ENCODE measurements at places on chromosomes 1 and 21.

DNA sequence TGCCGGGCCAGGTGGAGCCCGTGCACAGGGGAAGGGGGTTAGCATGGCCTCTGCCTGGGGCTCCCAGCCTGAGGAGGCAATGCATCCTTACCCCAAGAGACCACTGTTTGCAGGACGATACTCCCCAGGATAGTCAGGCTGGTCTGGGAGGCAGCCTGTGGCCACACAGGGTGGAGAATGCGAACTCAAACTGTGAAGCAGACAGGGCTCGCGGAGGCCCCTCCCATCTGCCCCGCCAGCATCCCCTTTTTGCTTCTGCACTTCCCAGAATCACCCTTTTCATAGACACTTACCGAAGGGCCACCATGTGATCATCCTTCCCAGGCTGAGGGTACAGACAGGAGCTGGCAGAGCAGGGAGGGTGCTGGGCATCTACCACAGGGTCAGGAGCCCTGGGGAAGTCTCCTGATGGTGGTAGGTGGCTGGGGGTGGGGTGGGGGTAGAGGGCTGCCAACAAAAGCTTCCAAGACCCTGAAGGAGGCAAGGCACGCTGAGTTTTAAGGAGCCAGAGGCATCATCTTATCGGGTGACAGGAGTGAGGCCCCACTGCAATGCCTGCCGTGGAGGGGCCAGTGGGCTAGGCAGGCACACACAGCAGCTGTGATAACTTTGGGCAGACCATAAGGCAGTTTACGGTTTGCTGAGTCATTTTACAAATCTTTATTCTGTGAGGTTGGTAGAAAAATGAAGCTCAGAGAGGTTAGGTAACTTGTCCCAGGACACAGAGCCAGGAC, 31.3 kb upstream of the BTG2 start:
- DNase-seq, result no peak

DNA sequence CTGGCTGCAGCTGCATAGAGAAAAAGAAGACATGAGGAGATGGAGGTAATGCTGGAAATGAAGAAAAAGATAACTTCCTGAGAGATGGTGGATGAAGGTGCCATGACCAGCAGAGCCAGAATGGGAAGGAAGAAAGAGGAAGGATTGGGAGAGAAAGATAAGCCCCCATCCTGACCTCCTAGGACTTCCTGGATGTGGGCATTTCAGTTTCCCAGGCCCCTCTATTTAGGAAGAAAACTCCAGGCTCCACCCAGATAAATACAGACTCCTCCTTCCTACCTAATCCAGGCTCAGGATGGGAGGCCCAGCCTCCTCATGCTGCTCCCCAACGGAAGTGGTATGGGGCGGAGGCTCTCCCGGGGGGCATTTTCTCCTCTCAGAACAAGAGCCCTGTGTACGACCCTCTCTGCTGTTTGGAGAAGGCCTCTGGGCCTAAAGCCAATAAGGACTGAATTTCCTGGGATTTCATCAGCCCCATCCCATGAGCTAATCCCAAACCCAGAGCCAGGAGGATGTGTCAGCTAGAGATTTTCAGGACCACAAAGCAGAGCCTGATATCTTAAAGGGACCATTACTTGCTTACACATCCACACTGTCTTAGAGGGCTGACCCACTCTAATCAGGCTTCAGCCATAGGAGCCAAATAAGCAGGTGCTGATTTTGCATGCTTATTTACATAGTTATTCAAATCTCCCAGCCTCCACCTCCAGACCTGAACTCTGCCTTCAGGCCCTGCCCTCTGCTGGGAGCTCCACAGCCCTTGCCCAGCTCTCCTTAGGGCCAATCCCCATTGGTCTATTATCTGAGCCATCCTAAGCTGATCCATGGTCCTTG, 5.1 kb upstream of the ARHGEF2 start:
- no peak for DNase-seq

GRCh38 chr1:97063532-97063931, 341.9 kb downstream of the PTBP2 start:
- DNase-seq, result no peak

DNA sequence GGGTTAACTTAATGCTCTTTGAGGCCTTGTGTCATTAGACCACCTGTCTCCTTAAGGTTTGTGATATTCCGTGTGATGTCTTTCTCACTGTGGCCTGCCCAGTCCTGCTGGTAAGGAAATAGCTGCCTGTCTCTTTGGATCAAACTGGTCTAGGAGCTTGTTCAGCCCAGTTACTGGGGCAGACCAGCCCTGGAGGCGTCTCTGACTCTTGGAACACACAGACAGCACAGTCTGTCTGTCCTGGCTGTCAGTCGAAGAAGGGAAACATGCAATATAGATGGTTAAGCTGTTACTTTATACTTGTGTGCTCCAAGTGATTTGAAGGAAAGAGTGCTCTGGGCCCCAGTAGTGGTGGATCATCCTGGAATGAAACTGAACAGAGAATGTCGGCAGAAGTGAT, 20.4 kb downstream of the PBX1 start:
- no peak for DNase-seq

GRCh38 chr1:198556971-198557370, 16.5 kb upstream of the ATP6V1G3 start:
- peak; percentile 89 for DNase-seq

DNA sequence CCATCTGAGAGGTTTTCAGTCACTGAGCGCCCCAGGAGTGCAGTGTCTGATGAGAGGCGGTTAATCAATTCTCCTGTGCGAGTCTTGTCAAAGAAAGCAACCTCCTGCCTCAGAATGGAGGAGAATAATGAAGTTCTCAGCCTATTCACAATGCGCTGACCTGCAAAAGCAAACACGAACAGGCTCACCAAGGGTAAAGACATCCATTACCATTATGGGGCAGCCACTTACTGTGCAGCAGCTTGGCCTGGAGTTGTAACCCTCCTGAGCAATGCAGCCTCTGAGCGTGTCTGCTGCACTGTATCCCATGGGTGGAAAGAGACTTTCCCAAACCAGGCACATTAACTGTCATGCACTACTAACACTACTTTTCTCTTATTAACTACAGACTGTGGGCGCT, 11.0 kb downstream of the ABCB10 start:
- DNase-seq, result no peak

GRCh38 chr1:2229037-2229864, 1.1 kb downstream of the SKI start:
- DNase-seq, result peak; percentile 57

- DNase-seq, result no peak
Observed at GRCh38 chr1:177585302-177586220, 384.3 kb downstream of the SEC16B start.

DNA sequence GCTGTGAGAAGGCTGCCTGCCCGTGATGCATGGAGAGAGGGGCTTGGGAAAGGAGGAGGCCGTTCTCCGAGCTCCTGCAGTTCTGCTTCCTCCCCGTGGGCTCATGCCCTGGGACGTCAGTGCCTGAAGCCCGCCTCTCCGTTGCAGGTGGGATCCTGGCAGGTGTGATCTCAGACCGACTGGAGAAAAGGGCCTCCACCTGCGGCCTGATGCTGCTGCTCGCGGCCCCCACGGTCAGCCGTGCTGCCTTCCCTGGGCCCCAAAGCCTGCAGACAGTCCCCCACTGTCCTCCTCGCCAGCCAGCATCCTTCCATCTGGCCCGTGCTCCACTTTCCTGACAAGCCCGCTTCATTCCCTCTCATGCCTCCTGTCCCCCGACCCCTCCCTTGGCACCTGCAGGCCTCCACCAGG, 50.9 kb downstream of the SLC37A1 start:
- DNase-seq, result no peak

- no peak for DNase-seq
Observed at GRCh38 chr1:230861489-230861888, 6.8 kb downstream of the C1orf198 start.

DNA sequence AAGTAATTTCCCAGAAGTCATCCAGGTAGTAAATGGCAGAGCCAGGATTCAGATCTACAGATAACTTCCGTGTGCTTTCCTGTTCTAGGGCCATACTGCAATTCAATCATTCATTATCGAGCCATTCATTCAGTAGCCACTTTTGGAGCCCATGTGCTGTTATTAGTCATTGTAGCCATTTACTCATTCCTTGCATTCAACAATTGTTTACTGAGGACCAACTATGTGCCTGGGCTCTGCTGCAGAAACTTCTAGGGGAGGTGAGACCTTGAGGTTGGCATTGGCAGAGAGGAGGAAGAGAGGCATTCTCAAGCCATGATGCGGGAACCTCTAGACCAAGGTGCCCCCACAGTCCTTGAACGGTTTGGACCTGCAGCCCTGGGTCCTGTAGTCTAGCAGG, 27.9 kb downstream of the EPHB2 start:
- no peak for DNase-seq

DNA sequence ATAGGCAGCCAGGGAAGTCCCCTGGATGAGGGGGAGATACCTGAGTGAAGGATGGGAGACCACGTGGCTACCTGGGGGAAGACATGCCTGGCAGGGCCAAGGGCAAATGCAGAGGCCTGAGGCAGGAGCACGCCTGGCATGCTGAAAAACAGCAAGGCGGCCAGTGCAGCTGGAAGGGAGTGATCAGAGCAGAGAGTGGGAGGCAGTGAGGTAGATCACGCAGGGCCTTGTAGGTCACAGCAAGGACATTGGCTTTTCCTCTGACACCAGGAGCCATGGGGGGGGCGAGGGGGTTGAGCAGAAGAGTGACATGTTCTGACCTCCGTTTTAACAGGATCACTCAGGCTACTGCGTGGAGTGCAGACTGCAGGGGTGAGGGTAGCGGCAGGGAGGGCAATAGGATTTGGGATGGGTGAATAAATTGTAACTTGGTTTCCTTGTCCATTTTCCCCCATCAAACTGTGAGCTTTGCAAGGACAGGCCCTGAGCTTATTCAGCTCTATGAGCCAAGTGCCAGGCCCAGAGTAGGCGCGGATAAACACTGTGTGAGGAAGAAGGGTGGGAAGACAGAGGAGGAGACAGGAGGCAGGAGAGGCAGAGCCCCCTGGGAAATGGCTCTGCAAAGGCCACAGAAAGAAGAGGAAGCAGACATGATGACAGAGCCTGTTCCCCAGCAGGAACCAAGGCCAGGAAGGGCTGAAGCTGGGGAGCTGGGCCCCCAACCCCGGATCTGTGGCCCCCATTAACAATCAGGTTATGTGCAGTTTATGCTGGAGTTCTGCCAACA, 16.6 kb downstream of the IFI6 start:
- DNase-seq, result no peak

DNA sequence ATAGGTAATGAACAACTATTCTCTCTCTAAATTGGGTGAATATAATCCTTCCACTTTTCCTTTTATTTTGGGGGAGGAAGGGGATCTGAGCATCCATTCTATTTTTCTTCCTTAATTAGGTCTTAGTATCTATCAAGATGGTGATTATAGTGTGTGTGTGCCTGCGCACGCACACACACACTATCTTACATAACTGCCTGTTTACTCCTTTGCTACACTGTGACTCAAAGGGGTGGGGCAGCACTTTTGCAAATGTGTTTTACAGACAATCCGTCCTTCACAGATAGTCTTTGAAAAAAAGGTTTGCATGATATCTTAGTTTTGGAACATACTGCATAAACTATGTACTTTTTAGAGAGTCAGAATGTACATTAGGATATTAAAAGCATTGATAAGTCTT, 191.5 kb downstream of the SDCCAG8 start:
- DNase-seq, result peak; percentile 11

GRCh38 chr1:229271448-229272159, 693 bp downstream of the RAB4A start:
- DNase-seq, result peak; percentile 33

GRCh38 chr1:174916846-174917245, 82.9 kb upstream of the CACYBP start:
- DNase-seq, result no peak

DNA sequence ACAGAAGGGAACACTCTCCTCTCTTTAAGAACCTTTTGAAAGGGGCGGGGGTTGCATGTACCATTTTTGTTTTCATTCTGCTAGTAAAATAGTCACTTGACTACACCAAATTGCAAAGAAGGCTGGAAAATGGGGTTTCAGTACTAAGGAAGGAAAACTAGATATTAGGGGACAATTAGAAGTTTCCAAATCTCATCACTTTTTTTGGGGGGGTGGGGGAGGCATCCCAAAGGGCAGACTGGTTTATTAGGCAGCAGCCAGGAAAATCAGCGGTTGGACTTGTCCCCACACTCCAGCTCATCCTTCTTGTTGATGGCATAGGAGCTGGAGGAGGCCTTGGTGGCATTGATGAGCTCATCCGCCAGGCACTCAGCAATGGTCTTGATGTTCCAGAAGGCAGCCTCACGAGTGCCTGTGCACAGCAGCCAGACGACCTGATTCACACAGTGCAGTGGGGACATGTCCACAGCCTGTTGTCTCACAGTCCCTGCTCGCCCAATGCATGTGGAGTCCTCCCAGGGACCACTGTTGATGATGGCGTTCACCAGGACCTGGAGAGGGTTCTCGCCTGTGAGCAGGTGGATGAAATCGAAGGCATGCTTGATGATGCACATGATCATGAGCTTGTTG, 1.7 kb upstream of the TMEM50B start:
- no peak for DNase-seq

- no peak for DNase-seq
Observed at GRCh38 chr1:234094172-234094571, 189.7 kb downstream of the SLC35F3 start.

GRCh38 chr1:43904660-43905551, 28.7 kb upstream of the ARTN start:
- DNase-seq, result no peak

DNA sequence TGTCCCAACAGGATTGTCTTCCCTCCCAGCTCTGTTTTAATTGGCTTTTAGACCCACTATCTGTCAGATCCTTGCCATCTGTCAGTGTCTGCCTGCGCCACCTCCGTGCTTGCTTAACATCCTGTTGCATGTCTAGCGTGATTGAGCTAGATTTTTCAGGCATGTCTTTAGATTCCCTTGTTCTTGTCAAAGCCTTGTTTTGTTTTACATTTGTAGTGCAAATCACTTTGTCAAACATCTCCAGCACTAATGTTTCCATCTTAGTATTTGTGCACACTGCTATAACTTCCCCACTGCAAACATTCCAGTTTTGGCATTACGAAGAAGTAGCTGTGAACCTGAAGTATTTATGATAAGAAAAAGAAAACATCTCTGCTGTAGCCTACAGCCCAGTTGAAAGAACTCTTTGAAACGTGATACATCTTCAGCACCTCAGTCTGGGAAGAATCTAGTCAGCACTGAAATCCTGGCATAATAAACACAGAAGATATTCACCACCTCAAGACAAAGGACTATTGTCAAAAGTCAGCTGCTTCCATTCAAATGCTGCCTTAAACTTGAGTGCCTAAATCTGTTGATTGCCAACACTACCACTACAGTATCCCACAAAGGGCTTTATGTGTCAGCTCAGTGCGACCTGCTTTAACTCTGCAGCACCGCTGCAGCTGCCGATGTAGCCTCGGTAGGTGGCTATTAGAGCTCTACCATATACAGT, 105.0 kb downstream of the FNBP1L start:
- no peak for DNase-seq

- DNase-seq, result no peak
Observed at GRCh38 chr1:11985851-11986250, 5.6 kb downstream of the MFN2 start.

DNA sequence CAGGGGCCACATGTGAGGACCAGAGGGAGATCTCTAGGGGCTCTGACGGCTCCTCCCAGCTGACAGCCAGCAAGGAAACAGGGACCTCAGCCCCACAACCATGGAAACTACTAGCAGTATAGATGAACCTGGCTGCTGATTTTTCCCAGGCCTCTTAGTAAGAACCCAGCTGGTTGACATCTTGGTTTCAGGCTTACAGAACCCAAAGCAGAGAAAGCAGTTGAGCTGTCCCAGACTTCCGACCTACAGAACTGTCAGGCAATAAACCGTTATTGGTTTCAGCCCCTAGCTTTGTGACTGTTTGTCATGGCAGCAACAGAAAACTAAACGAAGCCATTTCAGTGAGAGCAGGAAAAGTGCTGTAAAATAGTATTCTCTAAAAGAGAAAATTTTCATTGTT, 36.4 kb downstream of the ETS2 start:
- DNase-seq, result no peak

GRCh38 chr1:25088180-25088701, 144.1 kb downstream of the SYF2 start:
- DNase-seq, result no peak

Data from CD4-positive, alpha-beta T cell treated with Interleukin-4 for 4 hours (primary cell).